ENCODE measurements at places on chromosomes 2 and 18. TPM values are rescaled to one million over a fixed set of nuclear protein-coding genes. Genes with fewer than 3 reads are reported as not detected.

The ABHD1 gene
- not detected for total RNA-seq

The FSIP2 gene
- total RNA-seq, result not detected

The SMAD4 gene
- total RNA-seq, result 138 TPM

The LINC00305 gene
- total RNA-seq, result not detected

The IL37 gene
- not detected for total RNA-seq

Measured in SJSA1 (cell line).